ENCODE measurements at places on chromosomes 1 and 21.
A peak's percentile ranks its signal among the peaks of the same experiment; 100 is the strongest.

DNA sequence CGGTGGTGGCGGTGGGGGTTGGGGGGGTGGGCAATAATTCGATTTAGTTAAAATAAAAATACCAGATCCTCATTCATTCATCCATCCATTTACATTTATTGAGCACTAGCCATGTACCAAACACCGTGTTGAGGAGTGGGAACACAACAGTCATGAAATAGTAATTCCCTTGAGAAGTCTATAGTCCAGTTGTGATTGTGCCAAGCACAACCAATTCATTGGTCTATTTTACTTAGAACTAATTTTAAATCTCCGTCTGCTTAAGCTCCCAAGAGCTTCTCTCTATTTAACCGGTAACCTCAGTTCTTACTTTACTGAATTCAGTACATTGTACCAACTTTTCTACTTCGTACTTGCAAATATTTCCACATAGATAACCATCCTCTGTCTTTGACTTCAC lies 38.4 kb downstream of the WARS2 start:
- DNase-seq = no peak

GRCh38 chr1:78650114-78650660 lies 556 bp downstream of the IFI44 start:
- no peak for DNase-seq

GRCh38 chr1:108963052-108963686 lies at the start of gene CLCC1:
Gene CLCC1 (minus strand): TSS chr1:108963484. CDS start chr1:108950437, 13,047 bp downstream.
- DNase-seq = peak; percentile 84

DNA sequence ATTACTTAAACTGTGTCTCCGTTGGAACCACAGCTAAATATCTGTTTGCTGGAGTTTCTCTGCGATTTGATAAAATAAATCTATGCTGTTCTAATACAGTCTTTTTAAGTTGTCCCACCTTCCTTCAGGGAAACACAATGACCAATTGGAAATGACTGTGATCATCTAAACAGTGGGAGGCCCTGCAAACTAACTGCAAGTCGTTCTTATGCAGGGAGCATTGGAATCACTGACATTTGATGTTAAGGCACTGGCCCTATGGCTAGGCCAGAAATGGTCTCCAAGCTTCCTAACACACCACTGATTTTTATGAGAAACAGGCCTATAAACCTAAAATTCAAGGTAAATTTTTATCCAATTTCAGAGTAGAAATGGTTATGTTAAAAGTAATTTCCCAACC lies 645.2 kb downstream of the LMO4 start:
- no peak for DNase-seq

GRCh38 chr1:232625319-232625868 lies 4.5 kb downstream of the SIPA1L2 start:
- DNase-seq = no peak

DNA sequence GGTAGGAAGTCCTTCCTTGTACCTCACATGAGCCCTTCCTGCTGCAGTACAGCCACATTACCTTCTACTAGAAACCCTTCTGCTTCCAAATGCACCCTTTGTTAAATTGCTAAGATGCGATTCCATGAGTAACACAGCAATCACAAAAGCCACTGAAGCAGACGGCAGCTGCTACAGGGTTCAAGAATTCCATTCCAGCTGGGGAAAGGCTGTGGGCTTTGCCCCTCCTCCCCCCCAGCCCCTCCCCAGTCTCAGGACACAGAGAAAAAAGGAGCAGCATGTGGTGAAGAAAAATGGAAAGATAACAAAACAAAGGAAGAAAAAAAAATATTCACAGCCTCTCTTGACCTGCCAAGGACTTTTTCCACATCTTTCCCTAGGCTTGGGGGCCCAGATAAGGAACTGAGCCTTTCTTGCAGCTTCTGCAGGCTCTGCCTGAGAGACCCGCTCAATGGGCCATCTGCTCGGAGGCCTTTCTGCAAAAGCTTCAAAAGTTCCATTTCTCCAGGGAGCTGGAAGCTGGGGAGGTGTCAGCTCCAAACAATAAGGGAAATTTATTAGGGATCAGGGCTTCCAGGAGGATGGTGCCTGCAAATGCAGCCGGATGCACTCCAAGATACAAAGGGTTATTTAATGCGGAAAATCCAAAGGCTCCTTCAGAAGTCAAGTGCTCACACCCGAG lies 72.1 kb downstream of the SYT2 start:
- no peak for DNase-seq

DNA sequence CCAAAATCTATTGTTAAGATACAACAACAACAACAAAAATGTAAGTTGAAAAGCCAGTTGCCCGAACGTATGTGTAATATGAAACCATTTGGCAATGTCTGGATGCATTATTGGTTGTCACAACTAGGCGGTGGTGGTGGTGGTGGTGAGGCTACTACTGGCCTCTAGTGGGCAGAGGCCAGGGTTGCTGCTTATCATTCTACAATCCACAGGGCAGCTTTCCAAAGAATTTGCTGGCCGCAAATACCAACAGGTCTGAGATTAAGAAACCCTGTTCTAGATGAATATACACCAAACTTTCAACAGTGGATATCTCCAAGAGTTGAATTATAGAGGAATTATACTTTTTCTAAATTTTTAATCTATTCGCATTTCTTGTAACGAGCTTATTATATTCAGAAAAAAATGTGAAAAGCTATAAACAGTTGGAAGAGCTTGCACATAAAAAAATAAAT lies 26.8 kb upstream of the ZNF697 start:
- DNase-seq = peak; percentile 21

GRCh38 chr1:235069577-235070563 lies 58.8 kb downstream of the TOMM20 start:
- no peak for DNase-seq

DNA sequence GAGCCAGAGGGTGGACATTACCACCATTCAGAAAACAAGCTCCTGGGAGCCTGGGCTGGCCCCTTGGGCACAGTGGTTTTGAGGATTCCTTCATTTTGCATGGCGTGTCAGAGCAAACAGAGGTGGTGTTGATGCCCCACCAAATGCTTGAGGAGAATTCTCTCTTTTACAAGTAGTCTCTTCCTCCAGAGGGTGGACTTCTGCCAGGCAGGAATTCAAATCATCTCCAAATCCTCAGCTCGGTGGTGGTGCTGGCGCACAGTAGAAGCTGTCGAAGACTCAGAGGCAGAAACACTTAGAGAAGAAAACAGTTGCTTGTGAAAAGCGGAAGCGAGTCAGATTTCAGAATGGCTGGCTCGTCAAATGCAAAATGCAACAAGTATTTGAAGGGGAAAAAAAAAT lies 3.4 kb upstream of the CHI3L1 start:
- no peak for DNase-seq

- no peak for DNase-seq
Measured at GRCh38 chr1:53508991-53509666, 49.9 kb downstream of the DMRTB1 start.

DNA sequence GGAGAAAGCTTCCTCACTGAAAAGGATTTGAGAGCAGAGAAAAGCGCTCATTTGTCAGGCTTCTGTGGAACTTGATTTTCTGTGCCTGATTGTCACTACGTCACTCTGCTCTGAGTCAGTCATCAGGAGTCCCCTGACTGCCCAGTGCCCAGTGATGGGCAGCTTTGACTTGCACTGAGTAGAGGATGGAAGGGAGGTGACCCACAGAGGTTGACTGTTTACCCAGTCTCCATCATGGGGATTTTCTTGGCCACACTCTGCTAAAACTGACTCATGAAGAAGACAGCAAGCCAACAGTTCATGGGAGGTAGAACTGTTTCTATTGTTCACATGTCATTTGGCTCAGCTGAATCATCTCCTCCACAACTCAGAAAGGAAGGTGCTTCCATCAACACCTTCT lies 82.1 kb upstream of the DUSP10 start:
- DNase-seq = no peak

GRCh38 chr1:41493117-41493536 lies 8.6 kb upstream of the EDN2 start:
- DNase-seq = no peak

DNA sequence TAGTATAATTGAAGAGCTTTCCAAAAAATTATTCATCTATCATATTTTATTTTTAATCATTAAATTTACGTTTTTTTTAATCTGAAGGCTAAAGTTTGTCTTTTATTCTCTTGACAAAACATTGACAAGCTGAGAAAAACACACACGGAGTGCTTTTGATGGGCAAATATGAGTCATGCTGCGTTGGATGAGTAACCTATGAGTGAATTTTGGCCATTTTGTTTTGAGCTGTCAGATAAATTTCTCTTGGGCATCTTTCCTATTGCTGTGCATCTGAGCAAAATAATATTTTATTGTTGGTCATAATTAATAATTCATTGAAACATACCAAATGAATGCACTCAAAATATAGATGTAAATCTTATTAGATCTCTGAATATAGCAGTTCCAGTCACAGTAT lies 1144.1 kb upstream of the ADGRL2 start:
- no peak for DNase-seq

DNA sequence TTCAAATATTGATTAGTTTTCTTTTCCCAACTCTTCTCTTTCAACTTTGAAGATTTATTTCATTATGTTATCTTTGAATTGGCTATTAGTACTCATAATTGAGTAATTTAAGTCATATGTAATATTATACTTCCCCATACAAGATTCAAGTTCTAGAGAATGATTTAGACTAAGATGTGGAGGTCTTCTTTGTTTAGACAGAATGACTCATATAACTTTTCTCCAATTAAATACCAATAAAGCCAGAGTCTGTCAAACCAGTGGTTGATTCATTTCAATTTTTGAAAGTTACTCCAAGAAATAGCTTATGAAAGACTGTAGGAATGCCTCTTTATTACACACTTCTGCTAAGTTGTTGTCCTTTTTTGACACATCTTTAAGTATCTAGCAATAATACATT lies 115.8 kb upstream of the SLC35F3 start:
- DNase-seq = no peak

- no peak for DNase-seq
Measured at GRCh38 chr1:115432061-115432460, 94.0 kb upstream of the NGF start.

DNA sequence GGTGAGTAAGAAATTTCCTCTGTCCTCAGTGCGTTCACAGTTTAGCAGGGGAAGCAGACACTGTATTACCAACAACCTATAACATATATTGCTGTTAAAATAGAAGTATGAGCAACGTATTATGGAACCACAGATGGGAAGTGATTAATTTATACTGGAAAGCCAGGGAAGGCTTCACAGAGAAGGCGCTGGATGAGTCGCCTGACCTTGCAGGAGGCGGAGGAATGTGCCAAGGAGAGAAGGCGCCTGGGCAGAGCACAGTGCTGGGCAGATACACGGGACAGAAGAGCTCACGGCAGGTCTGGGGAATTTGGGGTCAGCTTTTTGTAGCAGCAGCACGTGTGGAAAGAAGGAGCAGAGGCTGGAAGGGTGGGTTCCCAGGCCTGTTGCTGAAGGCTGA lies 116.3 kb downstream of the DHRS3 start:
- no peak for DNase-seq

GRCh38 chr1:221462345-221462744 lies 279.5 kb downstream of the DUSP10 start:
- no peak for DNase-seq

DNA sequence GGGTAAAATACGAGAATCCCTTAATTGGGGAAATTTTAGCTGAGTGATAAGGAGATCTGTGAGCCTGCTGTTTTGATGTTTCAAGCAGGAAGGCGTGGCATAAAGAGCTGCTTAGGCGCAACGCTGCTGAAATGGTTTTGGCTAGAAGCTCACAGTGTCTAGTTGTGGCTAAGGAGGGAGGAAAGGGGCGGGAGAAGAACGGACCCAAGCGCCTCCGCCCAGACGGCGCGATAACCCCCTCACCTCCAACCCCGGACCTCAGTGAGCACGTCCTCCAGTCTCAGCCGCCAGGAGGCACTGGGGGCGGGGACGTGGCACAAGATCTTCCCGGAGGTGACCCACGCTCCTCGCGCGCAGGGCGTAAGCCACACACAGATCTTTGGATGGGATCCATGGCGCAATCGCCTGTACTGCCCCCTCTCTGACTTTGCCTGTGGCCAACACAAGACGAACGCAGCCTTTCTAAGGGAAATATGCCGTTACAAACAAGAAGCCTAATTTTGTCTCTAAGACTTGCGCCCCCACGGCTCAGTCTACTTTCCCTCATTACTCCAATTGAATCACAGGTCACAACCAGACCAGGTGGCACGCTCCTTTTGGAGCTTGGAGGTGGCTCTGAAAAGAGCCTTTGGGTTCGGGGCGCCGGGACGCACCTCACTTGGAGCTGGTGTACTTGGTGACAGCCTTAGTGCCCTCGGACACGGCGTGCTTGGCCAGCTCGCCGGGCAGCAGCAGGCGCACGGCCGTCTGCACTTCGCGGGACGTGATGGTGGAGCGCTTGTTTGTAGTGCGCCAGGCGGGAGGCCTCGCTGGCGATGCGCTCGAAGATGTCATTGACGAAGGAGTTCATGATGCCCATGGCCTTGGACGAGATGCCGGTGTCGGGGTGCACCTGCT lies 23.4 kb upstream of the RNF187 start:
- peak; percentile 14 for DNase-seq

DNA sequence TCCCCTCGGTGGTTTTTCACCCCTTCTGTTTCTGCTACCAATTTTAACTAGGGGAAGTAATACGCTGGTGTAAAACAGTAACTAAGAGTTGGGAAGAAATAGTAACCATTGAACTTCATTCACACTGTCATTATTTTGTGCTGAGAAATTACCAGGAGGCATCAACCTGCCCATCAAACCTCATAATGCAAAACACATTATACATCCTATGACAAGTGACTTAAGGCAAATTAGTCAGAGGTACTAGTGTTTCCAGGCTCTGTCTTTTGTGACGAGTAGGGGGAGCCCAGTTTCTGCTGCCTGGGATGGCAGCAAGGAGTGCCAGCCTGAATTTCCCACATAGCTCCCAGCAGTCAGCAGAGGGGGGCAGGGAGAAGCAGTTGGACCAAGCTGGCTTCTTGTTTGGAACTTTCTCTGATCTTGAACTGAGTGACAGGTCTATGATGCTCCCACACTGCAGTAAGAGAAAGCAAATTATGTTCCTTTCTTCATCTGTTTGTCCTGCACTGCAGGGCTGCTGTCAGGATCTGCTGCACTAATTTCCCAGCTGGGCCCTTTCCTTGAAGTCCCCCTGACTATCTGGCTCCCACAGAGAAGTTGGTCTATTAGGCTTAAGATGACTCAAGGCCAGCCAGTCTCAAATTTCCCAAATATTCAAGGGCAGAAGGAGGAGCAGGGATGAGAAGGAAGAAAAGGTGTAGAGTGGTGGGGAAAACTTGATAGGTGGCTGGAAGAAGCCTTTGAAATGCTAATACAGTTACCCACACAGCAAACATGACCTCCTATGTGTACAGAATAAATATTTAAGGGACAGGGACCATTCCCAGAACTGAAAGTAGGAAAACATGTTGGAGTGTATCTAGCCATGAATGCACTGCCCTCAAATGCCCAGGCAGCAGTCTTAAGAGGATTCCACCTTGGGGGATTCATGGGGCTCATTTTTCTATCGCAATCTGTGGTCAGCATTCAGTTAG lies 322.8 kb downstream of the SEC16B start:
- no peak for DNase-seq

GRCh38 chr1:114510274-114511031 lies 550 bp downstream of the TRIM33 start:
- peak; percentile 22 for DNase-seq
